ENCODE measurements at places on chromosomes 11 and 22. TPM values are rescaled to one million over a fixed set of nuclear protein-coding genes. Genes with fewer than 3 reads are reported as not detected.
A peak's percentile ranks its signal among the peaks of the same experiment; 100 is the strongest.

GRCh38 chr11:119793335-119793984, 64.5 kb upstream of the NECTIN1 start:
- no peaks in the 10 kb centered on the region for H3K27me3 ChIP-seq
- no peaks in the 10 kb centered on the region for H3K36me3 ChIP-seq
- no peaks in the 10 kb centered on the region for H3K4me1 ChIP-seq
- H3K27ac ChIP-seq = no peak overlapping the region

GRCh38 chr11:90661233-90661632, 438.4 kb upstream of the CHORDC1 start:
- no peaks in the 10 kb centered on the region for H3K4me1 ChIP-seq
- no peak for DNase-seq
- H3K4me3 ChIP-seq = no peak overlapping the region
- no peaks in the 10 kb centered on the region for H3K27me3 ChIP-seq
- H3K27ac ChIP-seq = no peak overlapping the region
- H3K36me3 ChIP-seq = no peaks in the 10 kb centered on the region

DNA sequence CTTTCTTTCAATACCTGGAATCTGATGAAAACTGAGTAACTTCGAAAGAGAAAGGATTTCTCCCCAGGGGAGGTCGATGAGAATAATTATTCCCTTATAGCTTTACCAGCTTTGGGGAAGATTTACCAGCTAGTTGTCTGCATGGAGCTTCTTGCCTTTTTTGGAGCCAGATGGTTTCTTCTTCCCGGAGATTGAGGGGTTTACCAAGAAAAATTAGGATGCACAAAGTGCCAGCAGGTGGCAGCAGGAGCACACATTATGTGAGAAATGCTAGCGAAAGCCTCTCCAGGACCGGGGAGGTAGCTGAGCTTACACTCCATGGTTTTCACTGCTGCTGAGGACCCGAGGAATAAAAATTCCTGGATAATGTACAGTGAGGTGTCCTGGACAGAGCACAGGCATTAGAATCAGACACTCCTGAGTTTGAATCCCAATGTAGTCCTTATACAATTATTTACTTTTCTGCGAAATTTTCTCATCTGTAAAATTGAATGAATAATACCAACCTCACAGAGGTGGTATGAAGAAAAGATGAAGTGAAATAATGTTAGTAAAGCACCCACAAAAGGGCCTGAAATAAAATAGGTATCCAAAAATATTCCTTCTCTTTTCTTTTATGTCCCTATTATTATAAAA, 46.0 kb upstream of the PARVA start:
- DNase-seq = peak; percentile 85
- H3K4me1 ChIP-seq = no peaks in the 10 kb centered on the region
- H3K27me3 ChIP-seq = no peaks in the 10 kb centered on the region
- no peaks in the 10 kb centered on the region for H3K36me3 ChIP-seq
- H3K27ac ChIP-seq = no peak overlapping the region
- H3K4me3 ChIP-seq = no peak overlapping the region

DNA sequence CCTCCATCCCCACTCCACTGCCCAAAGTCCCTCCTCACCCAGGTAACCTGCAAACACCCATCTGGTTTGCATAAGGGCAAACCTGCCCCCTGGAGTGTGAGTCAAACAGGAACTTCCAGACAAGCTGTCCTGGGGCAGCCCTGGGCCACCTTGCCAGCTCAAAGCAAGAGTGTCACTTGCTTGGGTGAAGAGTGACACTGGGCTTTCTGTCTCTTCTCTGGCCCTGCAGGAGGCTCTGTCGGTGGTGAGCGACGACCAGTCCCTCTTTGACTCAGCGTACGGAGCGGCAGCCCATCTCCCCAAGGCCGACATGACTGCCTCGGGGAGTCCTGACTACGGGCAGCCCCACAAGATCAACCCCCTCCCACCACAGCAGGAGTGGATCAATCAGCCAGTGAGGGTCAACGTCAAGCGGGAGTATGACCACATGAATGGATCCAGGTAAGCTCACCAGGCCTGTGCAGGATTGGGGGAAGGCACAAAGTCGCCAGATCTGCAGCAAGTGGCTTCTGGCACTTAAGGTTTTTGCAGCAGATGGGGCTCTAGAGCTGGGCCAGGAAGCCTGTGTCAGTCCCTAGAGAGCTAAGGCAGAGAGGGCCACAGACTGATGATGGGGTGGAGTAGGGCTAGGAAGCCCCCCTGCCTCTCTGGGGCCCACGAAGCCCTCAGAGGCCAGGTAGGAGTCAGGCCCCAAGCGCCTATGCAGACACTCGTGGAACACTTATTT, 64.2 kb downstream of the FLI1 start:
- H3K4me3 ChIP-seq = no peak overlapping the region
- DNase-seq = no peak
- peaks cover 56% of the 10 kb centered on the region for H3K36me3 ChIP-seq
- peaks cover 58% of the 10 kb centered on the region for H3K4me1 ChIP-seq
- no peaks in the 10 kb centered on the region for H3K27me3 ChIP-seq

Gene CFAP300
- total RNA-seq = not detected
